Type B pancreatic cell (in vitro differentiated cells): ENCODE measurements at places on chromosomes 2 and 18. TPM values are rescaled to one million over a fixed set of nuclear protein-coding genes. Genes with fewer than 3 reads are reported as not detected.

DNA sequence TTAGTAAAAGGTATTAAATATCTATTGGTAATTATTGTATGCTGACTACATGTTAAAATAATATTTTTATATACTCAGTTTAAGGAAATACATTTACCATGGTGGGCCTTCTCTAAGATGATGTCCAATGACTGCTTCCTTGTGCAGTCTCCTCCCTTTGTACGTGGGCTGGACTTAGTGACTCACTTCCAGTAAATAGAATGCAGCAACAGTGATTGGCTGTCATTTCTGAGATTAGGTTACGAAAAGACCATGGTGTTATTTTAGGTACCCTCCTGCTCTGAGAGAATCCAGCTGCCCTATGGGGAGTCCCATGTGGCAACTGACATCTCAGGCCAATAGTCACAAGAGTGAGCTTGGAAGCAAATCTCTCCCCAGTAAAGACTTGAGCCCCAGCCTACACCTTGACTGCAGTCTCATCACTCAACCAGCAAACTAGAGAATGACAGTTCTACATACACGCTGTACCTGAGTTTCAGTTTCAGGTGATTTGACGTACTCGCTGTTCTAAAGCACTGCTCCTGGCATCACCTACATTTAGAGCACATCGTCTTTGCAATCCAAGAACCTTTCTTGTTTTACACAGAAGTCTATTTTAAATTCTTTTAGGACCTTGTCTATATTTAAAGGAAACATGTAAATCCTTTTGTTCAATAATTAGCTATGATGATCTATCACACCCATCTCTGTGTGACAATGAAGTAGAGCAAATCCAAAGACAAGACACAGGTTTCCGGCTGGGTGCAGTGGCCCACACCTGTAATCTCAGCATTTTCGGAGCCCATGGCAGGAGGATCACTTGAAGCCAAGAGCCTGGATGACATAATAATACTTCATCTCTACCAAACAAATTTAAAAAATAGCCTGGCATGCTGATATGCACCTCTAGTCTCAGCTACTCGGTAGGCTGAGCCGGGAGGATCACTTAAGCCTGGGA, 87.2 kb downstream of the COBLL1 start:
- no peak for DNase-seq

- no peak for DNase-seq
These were observed 27.9 kb downstream of the RIF1 start for GRCh38 chr2:151437630-151438029.

- DNase-seq: no peak
These were observed 283.1 kb downstream of the SP3 start for GRCh38 chr2:173681881-173682650.

DNA sequence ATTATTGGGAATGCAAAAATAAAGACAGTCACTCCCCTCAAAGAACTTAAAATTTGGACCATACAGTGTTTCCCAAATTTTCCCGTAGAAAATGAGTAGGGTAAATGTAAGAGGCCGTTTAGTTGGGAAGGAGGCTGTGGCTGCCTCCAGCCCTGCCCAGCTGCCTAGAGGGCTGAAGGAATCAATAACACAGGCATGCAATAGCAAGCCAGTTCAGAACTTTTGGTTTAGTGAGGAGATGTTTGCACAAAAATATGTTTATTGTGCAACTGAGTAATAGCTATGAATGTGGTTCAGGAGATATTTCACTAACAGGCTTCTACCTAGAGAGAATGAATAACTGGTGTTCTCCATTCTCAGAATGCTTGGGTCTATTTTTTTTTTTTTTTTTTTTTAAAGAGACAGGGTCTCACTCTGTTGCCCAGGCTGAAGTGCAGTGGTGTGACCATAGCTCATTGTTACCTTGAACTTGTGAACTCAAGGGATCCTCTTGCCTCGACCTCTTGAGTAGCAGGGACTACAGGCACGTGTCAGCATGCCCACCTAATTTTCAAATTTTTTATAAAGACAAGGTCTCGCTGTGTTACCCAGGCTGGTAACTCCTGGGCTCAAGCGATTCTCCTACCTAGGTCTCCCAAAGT, 23.6 kb downstream of the UGP2 start:
- DNase-seq: no peak

- no peak for DNase-seq
These were observed 143.3 kb downstream of the PDE1A start for GRCh38 chr2:182283512-182283911.

GRCh38 chr2:73516033-73516432, 126.2 kb downstream of the NAT8 start:
- no peak for DNase-seq

DNA sequence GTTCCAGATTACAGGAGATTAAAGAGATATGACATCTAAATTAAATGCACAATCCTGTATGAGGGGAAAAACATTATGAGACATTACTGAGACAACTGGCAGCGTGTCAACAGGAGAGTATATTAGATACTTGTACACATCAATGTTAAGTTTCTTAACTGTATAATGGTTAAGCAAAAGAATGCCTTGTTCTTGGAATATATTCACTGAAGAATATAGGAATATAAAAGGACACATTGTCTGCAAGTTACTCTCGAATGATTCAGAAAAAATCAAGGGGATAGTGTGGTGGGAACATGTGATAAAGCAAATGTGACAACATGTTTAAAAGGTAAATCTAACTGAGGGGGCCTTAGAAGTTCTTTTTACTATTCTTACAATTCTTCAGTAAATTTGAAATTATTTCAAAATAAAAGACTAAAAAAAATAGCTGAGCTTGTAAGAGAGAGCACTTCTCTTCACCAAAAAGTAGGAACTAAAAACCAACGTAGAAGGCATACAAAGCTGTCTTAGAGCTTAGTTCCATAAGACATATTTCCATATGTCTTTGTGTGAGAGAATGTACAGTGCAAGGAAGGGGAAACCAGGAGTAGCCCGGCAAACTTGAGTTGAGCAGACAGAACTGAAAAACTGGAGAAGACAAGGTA, 7.5 kb downstream of the WDPCP start:
- no peak for DNase-seq

GRCh38 chr2:102386867-102387541, 31.4 kb downstream of the IL18R1 start:
- DNase-seq: no peak

GRCh38 chr18:46184727-46185126, 80.5 kb downstream of the HAUS1 start:
- no peak for DNase-seq

- DNase-seq: no peak
These were observed 72.0 kb downstream of the ZNF521 start for GRCh38 chr18:25279961-25280360.

GRCh38 chr2:11872247-11872947, 126.0 kb downstream of the LPIN1 start:
- DNase-seq: no peak

- DNase-seq: no peak
These were observed 92.2 kb upstream of the MBOAT2 start for GRCh38 chr2:9095690-9096089.

- no peak for DNase-seq
These were observed 344.3 kb upstream of the KCNH7 start for GRCh38 chr2:163182764-163183354.

- peak; percentile 55 for DNase-seq
These were observed 214.0 kb downstream of the CYP26B1 start for GRCh38 chr2:71933467-71934319.

DNA sequence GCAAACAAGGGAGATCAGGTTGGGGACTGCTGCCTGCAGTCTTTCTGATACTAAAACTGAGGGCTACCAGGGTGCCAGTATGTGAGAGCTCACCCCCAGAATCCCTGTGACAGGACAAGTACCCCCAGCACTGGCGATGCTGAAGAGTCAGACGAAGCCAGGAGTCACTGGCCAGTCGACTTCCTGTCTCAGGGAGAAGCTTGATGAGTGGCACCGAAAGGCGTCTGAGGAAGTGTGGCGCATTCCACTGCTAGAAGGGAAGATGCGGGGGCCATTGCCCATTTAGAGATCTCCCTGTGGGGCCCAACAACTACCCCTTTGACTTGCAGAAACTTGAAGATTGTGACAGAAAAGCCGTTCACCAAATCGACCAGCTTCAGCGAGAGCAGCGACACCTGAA, 22.0 kb downstream of the MXD1 start:
- no peak for DNase-seq

DNA sequence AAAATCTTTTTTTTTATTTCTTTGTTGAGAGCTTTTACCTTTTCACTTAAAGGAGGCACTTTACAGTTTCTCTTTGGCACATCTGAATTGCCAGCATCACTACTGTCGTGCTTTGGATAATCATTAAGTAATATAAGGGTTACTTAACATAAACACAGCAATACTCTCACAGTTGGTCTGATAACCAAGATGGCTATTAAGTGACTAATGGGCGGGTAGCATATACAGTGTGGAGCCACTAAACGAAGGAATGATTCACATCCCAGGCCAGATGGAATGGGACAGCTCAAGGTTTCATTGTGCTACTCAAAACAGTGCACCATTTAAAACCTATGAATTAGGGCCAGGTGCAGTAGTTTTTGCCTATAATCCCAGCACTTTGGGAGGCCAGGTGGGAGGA, 28.1 kb downstream of the USP37 start:
- no peak for DNase-seq

- DNase-seq: no peak
These were observed 286.8 kb downstream of the CLIP4 start for GRCh38 chr2:29401994-29402393.

GRCh38 chr18:75324686-75325257, 102.7 kb downstream of the SMIM21 start:
- no peak for DNase-seq

- no peak for DNase-seq
These were observed 542.8 kb upstream of the ID2 start for GRCh38 chr2:8138923-8139667.

DNA sequence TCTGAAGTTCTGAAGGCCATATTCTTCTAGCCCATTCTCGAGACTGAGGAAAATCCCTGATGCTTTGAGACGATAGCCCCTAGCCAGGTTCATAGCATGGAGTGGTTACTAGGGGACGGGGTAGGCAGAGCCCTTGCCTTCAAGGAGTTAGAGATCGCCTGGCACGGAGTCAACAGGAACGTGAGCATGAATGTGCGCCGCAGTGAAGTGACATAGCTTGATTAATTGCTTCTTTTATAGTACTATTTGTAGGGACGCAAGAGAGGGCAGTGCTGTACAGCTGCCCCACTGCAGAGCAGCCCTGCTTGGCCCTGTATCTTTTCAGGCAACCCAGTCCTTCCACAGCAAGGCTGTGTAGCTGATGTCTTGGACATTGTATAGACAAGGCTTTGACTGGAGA, 26.2 kb downstream of the HRH4 start:
- no peak for DNase-seq

GRCh38 chr18:13477147-13477683, 249.1 kb downstream of the FAM210A start:
- DNase-seq: no peak

GRCh38 chr2:56014046-56014730, 90.6 kb upstream of the EFEMP1 start:
- DNase-seq: no peak

DNA sequence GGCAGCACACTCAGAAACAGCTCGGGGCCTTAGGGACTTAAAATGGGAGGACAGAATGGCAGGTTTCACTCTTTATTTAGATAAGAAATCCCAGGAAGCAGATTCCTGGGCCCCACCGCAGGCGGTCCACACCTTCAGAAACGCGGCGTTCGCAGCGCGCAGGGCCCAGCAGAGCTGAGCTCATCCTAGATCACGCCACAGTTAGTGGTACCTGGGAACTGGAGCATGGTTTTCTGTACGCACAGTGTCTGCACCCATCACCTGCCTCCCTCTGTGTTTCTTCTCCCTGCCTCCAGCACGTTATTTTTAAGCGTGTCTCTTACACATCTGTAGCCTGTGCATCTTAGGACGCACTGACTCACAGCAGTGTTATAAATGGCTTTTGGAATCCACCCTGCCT, 242.1 kb downstream of the ALPK2 start:
- DNase-seq: no peak

DNA sequence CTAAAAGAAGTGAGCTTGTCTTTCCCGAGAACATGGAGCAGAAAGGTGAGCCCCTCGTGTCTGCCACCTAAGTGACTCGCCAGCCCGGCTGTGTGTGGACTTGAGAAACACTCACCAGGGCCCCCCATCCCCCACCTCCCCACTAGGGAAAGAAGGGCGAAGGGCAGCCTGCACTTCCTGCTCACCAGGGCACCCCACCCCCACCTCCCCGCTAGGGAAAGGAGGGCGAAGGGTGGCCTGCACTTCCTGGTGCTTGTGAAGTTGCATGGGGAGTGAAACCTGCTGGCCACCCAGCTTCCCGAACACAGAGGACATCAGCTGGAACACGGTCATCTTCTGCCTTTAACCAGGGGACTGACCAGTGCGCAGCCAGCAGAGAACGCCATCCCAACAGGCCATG, 402.7 kb upstream of the SALL3 start:
- no peak for DNase-seq

- no peak for DNase-seq
These were observed 659.3 kb downstream of the ERBB4 start for GRCh38 chr2:211879323-211879722.

- no peak for DNase-seq
These were observed 64.1 kb downstream of the AKAIN1 start for GRCh38 chr18:5132987-5133386.

- peak; percentile 32 for DNase-seq
These were observed 26.9 kb downstream of the LOXHD1 start for GRCh38 chr18:46630160-46630559.

GRCh38 chr2:215611609-215612386, 175.9 kb upstream of the FN1 start:
- DNase-seq: no peak

DNA sequence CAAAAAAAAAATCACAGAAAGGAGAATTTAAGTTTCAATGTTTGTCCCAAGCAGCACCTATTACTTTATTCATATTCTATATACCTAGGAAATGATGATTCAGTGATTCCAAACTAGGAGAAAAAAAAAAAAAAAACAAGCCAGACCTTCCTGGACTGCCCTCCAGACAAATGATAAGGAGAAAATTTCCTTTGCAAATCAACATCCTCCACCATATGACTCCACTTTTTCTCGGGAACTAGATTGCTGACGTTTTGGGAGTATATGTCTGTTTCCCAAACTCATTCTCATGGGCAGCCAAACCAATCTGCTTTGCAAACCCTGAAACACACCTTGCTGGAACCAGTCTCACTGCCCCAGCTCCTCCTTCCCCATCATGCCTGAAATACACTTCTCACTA, 16.8 kb downstream of the AP1S3 start:
- no peak for DNase-seq

PMS1 gene
- total RNA-seq: 21.1 and 47.3 TPM in 2 replicates

IL1F10 gene
- not detected in 2 replicates for total RNA-seq

SULT1C2 gene
- total RNA-seq: 4.2 and 5.9 TPM in 2 replicates

STAMBP gene
- total RNA-seq: 39.0 and 41.0 TPM in 2 replicates

DUSP2 gene
- 4.3 and 4.5 TPM in 2 replicates for total RNA-seq

ABHD3 gene
- 23.2 and 29.3 TPM in 2 replicates for total RNA-seq

KATNAL2 gene
- 1.9 and 8.6 TPM in 2 replicates for total RNA-seq

GBX2 gene
- 0.50 and 2.1 TPM in 2 replicates for total RNA-seq

FTCDNL1 gene
- 0.95 and 1.3 TPM in 2 replicates for total RNA-seq

CRIM1 gene
- 24.4 and 30.3 TPM in 2 replicates for total RNA-seq

GKN1 gene
- total RNA-seq: 0.36 and 1.7 TPM in 2 replicates

AQP12B gene
- total RNA-seq: 0.10 and 0.43 TPM in 2 replicates

UGT1A10 gene
- total RNA-seq: not detected in 2 replicates

TUBA3D gene
- total RNA-seq: not detected in 2 replicates

GFPT1 gene
- total RNA-seq: 46.0 and 83.6 TPM in 2 replicates

CRYGD gene
- total RNA-seq: not detected in 2 replicates

COLEC12 gene
- total RNA-seq: 6.5 and 61.3 TPM in 2 replicates

RMND5A gene
- 43.7 and 45.0 TPM in 2 replicates for total RNA-seq

NOP58 gene
- total RNA-seq: 68.0 and 79.4 TPM in 2 replicates

STPG4 gene
- total RNA-seq: 0.36 TPM in 1 of 2 replicates, not detected in the other

SKOR2 gene
- total RNA-seq: 0.81 and 0.87 TPM in 2 replicates

TUBA3E gene
- not detected in 2 replicates for total RNA-seq

ALK gene
- total RNA-seq: 7.7 and 12.3 TPM in 2 replicates
